Pulmonary artery endothelial cell (primary cell): ENCODE measurements at places on chromosomes 6 and 20. TPM values are rescaled to one million over a fixed set of nuclear protein-coding genes. Genes with fewer than 3 reads are reported as not detected.

TMEM200A gene
- under 0.01 TPM in 1 of 2 replicates, not detected in the other for total RNA-seq

UBD gene
- total RNA-seq = 0.53 and 1.9 TPM in 2 replicates

DOK5 gene
- 13.5 and 20.3 TPM in 2 replicates for total RNA-seq

PPP1R14C gene
- total RNA-seq = 0.04 TPM in 1 of 2 replicates, not detected in the other

SNRPB gene
- 328 and 356 TPM in 2 replicates for total RNA-seq

CNPY3 gene
- 21.2 and 41.7 TPM in 2 replicates for total RNA-seq

PPP1R3G gene
- total RNA-seq = 0.33 and 0.39 TPM in 2 replicates

C20orf202 gene
- 0.07 TPM in 1 of 2 replicates, not detected in the other for total RNA-seq
